ENCODE measurements at places on chromosomes 16 and 17.

DNA sequence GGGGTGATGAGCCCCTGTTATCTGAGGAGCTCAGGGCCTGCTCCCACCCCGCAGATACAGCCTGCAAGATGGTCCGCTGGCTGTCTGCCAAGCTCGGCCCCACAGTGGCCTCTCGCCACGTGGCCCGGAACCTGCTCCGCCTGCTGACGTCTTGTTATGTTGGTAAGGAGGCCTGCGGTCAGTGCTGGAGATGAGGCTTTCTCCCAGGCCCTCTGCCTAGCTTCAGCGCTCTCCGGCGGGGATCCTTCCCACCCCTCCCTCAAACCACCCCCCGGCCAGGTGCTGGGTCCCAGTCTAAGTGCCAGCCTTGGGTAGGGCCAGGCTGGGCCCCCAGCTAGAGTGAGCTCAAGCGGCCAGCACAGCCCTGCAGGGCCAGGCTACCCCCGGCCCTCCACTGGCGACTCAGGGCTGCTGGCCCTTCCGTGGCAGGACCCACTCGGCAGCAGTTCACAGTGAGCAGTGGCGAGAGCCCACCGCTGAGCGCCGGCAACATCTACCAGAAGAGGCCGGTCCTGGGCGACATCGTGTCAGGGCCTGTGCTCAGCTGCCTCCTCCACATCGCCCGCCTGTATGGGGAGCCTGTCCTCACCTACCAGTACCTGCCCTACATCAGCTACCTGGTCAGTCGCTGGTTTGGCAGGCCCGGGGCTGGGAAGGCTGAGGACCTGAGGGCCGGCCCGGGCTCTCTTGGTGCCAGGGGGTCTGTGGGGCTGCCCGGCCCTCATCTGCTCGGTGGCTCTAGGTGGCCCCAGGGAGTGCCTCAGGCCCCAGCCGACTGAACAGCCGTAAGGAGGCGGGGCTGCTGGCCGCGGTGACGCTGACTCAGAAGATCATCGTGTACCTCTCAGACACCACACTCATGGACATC lies 6.1 kb downstream of the WDR81 start:
- no peak for DNase-seq

GRCh38 chr16:740459-740763 lies 386 bp downstream of the CIAO3 start:
- DNase-seq, result no peak

- DNase-seq, result no peak
Observed at GRCh38 chr16:84942786-84943185, 68.5 kb downstream of the ZDHHC7 start.

- DNase-seq, result no peak
Observed at GRCh38 chr17:49845321-49845720, 2.5 kb downstream of the TAC4 start.

DNA sequence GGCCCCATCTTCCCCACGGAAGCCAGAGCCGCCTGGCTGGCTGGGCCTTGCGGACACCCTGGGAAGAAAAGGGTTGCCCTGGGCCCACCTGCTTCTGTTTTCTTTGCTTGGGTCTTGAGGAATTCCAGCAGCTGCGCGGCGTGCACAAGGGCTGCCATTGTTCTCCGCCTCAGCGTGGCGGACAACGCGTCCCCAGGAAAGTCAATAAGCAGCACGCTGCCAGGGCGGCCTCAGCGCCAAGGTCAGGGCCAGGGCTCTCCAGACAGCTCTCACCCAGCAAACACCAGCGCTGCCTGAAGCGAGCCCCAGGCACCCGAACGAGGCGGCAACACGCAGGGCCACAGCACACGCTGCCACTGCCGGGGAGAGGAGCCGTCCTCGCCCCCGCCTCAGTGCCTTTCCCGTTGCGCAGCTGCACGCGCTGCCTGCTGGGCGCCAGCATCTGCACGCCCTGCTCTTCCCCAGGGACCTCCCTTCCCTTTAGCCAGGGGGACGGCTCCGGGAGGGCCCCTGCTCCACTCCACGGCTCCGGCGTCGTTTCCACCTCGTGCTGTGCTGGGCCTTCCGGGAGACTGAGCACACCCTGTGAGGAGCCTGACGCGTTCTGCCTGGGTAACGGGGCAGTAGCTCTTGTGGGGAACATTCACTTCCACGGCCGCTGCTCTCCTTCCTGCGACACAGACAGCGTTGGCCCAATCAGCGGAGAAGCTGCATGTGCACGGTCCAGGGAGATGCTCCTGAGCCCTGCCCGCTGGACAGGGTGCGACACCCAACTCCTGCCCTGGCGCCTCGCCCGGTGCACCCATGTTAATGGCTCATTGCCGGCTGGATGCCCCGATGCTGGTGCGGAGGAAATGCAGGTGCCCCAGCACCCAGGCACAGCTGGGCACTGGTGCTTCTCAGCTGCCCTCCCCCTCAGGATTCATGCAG lies 57.8 kb downstream of the LMF1 start:
- no peak for DNase-seq

DNA sequence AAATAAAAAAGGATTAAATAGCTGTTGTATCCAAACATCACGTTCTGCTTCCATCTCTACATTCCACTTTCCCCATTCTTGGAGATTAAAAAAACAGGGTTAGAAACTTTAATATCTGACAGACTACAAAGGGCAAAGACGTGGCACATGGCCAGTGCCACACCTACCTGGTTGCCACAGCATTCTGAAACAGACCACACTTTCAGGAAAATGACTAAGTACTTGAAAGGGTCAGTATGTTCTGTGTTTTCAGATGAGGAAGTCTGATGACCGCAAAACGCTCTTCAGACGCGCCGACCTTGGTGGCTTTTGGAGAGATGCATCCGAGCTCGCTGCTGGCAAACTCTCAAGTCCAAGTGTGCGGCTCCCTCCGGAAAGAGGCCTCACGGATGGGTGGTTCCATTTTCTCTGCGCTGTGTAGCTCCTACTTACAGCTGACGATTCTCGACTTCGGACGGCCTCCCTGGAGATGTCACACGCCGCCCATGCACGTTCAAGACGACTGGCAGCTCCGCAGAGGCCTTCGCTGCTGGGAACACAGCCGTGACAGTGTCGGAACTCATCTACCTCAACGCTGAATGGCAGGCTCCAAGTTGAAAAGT lies 15.5 kb downstream of the MAP1LC3B start:
- DNase-seq, result no peak

GRCh38 chr17:7173687-7174602 lies 5.2 kb downstream of the ASGR1 start:
- DNase-seq, result no peak

GRCh38 chr17:60355663-60356594 lies 36.0 kb downstream of the USP32 start:
- no peak for DNase-seq

DNA sequence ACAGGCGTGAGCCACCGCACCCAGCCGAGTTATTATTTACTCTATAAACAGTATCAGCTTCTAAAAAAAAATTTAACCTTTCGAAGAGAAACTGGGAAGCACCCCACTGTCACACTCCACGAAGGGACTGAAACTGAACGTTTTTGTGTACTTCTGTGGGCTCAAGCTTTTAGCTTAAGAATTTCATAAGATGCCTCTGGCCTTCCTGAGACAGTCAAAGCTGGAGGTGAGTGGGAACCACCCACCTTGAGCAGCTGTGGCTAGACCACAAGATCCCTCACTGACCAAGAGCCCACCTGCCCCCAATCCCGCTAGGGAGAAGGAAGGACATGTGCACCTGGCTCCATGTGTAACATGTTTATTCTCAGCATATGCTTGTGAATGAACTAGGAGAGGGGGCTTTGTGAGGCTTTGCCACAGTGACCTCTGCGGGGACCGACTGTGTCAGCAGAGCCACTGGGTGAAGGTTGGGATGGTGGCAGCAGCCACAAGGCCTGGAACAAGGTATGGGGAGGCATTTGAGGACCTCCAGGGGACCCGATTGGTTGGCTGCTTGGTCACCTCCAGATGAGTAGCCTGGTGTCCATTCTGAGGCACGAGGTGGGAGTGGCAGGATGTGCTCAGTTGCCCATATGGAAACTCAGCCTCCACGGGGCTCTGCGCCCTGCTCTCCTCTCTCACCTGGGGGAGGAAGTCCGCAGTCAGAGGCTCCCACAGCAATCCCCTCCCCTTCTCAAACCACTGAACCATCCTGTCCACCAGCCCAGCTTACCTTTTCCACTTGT lies 4.8 kb downstream of the DPEP3 start:
- no peak for DNase-seq

Data from type B pancreatic cell (in vitro differentiated cells).